Small intestine (tissue), 16 donors: ENCODE measurements at places on chromosomes 13 and 19.

DNA sequence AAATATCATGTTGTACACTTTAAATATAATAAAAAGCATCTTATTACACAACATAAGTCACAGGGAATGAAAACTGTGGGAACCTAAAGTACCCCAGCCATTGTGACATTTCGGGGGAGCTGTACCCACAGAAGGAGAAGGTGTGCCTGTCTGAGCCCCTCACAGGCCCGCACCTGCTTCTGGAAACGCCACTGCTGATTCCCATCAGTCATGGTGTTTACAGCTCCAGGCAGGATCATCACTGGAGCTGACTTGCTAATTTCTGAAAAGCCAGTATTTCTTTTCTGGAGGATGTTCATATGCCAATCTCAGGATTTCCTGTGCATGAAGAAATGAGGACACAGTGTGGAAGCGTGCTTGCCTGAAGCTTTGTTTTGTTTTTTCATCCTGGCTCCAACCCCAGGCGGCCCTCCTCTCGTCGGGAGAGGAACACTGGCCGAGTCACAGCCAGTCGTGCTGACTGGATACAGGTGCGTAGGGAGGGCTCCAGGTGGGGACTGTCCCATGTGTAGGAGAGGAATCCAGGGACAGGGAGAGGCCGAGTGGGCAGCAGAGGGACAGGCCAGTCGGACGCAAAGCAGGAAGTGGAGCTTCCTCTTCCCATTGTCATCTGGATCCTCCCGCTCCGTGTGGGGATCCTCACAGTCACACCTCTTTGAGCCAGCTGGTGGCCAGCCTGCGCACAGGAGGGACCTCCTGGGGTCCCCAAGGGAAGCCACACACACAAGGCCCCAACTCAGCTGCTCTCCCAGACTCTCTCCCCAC is 4.2 kb upstream of the ATP12A start:
- DNase-seq = no peak
- H3K4me1 ChIP-seq = no peaks in the 10 kb centered on the region
- H3K27ac ChIP-seq = no peak overlapping the region
- H3K36me3 ChIP-seq = no peaks in the 10 kb centered on the region
- no peak overlapping the region for H3K4me3 ChIP-seq

- no peaks in the 10 kb centered on the region for H3K27me3 ChIP-seq
- no peak overlapping the region for H3K27ac ChIP-seq
- peaks cover 22% of the 10 kb centered on the region for H3K4me1 ChIP-seq
- no peak overlapping the region for H3K4me3 ChIP-seq
Measured at GRCh38 chr19:7900401-7900870, 3.2 kb upstream of the MAP2K7 start.

DNA sequence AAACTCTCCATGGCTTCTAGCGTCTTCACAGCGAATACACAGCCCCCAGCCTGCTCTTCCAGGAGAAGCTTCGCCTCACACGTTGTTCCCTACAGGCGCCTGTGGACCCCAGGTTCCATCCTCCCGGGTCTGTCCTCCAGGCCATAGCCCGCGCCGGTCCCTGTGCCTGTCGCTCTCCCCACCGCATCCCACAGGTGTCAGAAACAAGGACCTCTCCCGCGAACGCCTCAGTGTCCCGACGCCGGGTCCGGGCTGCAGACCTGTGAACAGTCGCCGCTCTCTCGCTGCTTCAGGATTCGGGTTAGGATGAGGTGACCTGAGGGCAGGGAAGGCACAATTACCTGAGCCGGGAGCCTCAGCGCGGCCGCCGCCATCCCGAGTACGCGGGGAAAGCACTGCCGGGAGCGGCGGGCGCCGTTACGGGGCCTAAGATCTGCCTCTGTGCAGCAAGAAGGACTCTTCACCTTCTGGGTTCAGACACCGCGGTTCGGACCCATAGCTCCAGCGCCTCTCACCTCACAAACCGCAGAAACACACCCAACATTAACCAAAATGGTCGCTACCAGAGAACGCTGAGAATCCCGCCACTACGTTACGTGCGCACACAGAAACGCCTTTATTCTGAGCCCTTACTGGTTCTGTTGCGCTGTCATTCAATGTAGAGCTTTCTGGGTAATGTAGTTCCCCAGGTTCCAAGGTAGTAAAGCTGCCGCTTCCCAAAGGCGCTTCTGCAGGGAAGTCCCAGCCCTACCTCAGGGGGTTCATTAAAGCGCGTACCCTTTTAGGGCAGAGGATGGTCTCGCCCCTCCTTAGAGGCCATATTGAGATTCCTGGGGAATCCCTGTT is at the start of gene ZNF418:
ZNF418 (minus strand) TSS at position 583 of the 846 bp plus-strand sequence. CDS start 1,580 bp downstream, outside the sequence.
- H3K4me1 ChIP-seq = no peaks in the 10 kb centered on the region
- no peaks in the 10 kb centered on the region for H3K36me3 ChIP-seq
- no peak within 1 kb of the TSS for H3K27ac ChIP-seq

DNA sequence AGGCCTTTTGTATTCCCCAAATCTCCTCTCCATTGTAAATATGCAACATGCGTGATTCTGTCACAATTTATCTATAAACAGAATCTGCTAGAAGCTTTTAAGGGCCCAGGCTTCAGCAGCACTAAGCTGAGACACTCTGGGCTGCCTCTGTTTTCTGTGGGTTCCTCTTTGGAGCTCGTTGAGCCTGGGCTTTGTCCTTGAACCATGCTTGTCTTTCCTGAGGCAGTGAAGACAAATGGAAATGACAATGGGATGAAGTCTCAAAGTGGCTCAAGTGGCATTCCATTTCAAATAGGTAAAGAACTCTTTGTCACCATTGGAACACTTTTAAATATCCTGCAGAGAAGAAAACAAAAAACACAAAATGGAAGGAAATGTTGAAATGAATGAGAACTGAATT is 40.3 kb downstream of the RASL11A start:
- no peak overlapping the region for H3K27ac ChIP-seq
- no peaks in the 10 kb centered on the region for H3K36me3 ChIP-seq
- no peak overlapping the region for H3K4me3 ChIP-seq

DNA sequence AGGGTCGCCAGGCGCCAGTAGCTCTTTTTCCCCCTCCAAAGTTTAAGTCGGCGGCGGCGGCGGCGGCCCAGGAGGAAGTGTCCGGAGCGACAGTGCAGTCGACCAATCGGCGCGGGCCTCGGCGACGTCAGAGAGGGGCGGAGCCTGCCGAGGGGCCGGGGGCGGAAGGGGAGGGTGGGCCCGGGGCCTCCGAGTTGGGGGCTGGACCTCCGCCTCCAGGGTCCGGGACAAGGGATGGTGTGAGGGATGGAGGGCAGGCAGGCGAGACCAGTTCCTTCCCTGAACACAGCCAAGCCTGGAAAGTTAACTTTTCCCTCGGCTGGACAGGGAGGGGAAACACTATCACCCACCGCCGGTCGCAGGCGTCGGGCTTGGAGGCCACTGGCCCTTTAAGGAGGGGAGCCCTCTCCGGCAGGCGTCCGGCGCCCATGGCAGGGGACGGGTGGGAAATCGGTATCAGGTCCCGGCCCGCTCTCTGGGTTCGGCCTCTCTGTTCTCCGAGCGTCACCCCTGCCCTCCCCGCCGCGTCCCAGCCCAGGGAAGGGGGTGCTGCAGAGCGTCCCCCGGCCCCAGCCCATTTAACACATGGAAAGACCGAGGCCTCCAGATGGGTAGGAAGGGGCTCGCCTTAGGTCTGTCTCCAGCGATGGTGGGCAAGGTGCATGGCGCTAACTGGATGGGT is at the start of gene PRKD2:
PRKD2 (minus strand) TSS at position 81 of the 682 bp plus-strand sequence. CDS start 744 bp downstream, outside the sequence.
- peak within 1 kb of the TSS; percentile 90 for H3K27ac ChIP-seq
- H3K4me3 ChIP-seq = peak within 1 kb of the TSS; percentile 76
- no peaks in the 10 kb centered on the region for H3K27me3 ChIP-seq
- H3K4me1 ChIP-seq = peaks cover 5% of the 10 kb centered on the region
- peak; percentile 95 for DNase-seq

DNA sequence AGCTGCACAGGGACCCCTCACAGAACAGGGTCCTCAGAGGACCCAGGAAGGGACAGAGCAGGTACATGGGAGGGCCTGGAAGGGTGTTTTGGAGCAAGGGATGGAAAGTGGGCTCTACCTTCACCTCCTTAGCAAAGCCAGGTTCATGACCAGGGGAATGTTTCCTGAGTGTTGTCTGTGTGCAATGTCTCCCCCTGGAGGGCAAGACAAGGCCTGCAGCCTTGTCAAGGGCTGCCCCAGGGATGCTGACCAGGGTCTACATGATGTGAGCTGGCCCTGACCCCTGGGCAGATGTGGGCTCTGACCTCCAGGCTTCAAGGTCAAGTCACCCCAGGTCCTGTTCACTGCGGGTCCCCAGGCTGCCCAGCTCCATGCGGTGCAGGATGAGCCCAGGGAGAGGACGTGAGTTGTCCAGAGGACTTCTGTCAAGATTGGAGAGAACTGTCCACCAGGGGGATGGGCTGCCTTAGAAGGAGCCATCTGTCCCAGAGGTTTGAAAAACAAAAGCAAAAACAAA is 1.0 kb upstream of the CEACAM1 start:
- H3K4me3 ChIP-seq = peak overlapping the region; percentile 46
- peak; percentile 87 for DNase-seq
- no peaks in the 10 kb centered on the region for H3K27me3 ChIP-seq
- H3K36me3 ChIP-seq = no peaks in the 10 kb centered on the region
- H3K27ac ChIP-seq = peak overlapping the region; percentile 87

DNA sequence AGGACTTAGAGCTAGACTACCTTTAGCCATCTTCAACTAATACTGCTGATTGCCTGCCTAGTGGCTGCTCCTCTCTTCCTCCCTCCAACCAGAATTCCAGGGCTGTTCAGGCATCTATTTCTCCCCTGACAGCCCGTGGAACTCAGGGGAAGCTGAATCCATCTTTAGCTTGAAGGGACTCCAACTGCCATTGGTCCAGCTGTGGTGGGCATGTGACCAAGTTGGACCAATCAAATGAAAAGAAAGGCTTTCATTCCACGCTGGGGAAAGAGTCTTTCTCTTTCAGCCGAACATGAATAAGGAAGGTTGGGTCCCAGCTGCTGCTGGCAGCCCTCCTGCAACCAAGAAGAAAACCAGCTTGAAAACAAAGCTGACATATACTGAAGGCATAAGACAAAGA is 168.5 kb upstream of the OBI1 start:
- H3K27ac ChIP-seq = no peak overlapping the region
- DNase-seq = no peak
- H3K4me1 ChIP-seq = no peaks in the 10 kb centered on the region
- H3K4me3 ChIP-seq = no peak overlapping the region
- H3K36me3 ChIP-seq = no peaks in the 10 kb centered on the region
- H3K27me3 ChIP-seq = no peaks in the 10 kb centered on the region

DNA sequence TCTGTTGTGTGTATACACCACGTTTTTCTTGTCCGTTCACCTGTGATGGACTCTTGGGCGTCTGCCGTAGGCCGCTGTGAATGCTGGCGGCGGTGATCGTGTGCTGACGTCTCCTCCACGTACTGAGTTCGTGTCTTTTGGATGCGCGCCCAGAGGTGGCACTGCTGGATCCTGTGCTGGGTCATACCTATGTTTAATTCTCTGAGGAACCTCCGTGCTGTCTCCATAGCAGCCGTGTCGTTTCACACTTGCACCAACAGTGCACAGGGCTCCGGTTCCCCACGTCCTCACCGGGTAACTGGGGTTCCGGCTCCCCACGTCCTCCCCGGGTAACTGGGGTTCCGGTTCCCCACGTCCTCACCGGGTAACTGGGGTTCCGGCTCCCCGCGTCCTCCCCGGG is 56.2 kb downstream of the ATP11A start:
- H3K27ac ChIP-seq = no peak overlapping the region
- H3K27me3 ChIP-seq = no peaks in the 10 kb centered on the region
- no peak overlapping the region for H3K4me3 ChIP-seq
- DNase-seq = no peak
- H3K36me3 ChIP-seq = peaks cover 20% of the 10 kb centered on the region
- H3K4me1 ChIP-seq = no peaks in the 10 kb centered on the region

GRCh38 chr13:95188128-95188527 is 113.1 kb downstream of the ABCC4 start:
- no peak for DNase-seq
- no peak overlapping the region for H3K4me3 ChIP-seq
- H3K4me1 ChIP-seq = no peaks in the 10 kb centered on the region
- peaks cover 4% of the 10 kb centered on the region for H3K36me3 ChIP-seq

- no peak for DNase-seq
- no peaks in the 10 kb centered on the region for H3K27me3 ChIP-seq
- no peaks in the 10 kb centered on the region for H3K4me1 ChIP-seq
- no peak overlapping the region for H3K27ac ChIP-seq
- no peak overlapping the region for H3K4me3 ChIP-seq
Measured at GRCh38 chr19:52221831-52222375, 32.1 kb downstream of the PPP2R1A start.

- DNase-seq = no peak
- no peaks in the 10 kb centered on the region for H3K27me3 ChIP-seq
- H3K4me3 ChIP-seq = no peak overlapping the region
- no peaks in the 10 kb centered on the region for H3K36me3 ChIP-seq
- H3K4me1 ChIP-seq = no peaks in the 10 kb centered on the region
- H3K27ac ChIP-seq = no peak overlapping the region
Measured at GRCh38 chr13:111469916-111470506, 149.6 kb downstream of the TEX29 start.

- peaks cover 3% of the 10 kb centered on the region for H3K36me3 ChIP-seq
- no peak overlapping the region for H3K4me3 ChIP-seq
- no peak for DNase-seq
- H3K27me3 ChIP-seq = no peaks in the 10 kb centered on the region
Measured at GRCh38 chr13:93259527-93260080, 33.0 kb downstream of the GPC6 start.

- no peaks in the 10 kb centered on the region for H3K36me3 ChIP-seq
- no peaks in the 10 kb centered on the region for H3K27me3 ChIP-seq
- H3K4me3 ChIP-seq = peak overlapping the region; percentile 98
- peak; percentile 72 for DNase-seq
Measured at GRCh38 chr13:96052656-96053002, 572 bp downstream of the UGGT2 start.

DNA sequence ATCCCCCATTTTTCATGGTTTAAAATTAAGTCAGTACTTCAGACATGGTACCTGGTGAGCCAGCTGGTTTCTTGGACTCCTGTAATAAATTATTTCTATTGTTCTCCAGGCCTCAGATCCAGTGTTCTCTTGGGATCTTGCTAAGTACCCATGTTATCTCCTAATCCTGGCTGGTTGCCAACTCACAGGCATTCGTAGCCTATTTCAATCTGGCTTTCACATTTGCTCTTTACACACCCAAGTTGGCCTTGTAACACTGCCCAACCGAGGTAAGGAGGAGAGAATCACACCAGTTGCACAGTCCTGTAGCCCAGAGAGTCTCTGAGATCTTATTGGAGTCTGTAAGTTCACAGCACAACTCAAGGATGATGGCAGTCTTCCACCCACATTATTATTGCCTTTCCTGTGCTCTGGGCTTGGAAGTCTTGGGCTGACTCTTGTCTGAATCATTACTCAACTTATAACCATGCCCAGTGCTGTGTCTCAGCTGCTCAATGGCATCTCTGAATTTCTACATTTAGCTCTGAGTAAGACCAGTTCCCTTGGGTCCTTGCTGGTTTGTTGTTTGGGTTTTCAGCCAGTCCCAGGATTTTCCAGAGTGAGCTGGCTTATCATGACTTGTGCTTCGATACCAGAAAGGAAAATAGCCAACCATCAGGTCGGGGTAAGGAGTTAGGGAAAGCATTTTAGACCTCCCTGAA is 76.6 kb upstream of the KLF12 start:
- no peaks in the 10 kb centered on the region for H3K36me3 ChIP-seq
- no peaks in the 10 kb centered on the region for H3K27me3 ChIP-seq
- DNase-seq = peak; percentile 84
- no peak overlapping the region for H3K27ac ChIP-seq
- no peak overlapping the region for H3K4me3 ChIP-seq

GRCh38 chr19:20513189-20513904 is 52.2 kb downstream of the ZNF737 start:
- H3K36me3 ChIP-seq = no peaks in the 10 kb centered on the region
- no peaks in the 10 kb centered on the region for H3K27me3 ChIP-seq
- H3K4me1 ChIP-seq = no peaks in the 10 kb centered on the region
